Central memory CD4-positive, alpha-beta T cell (primary cell): ENCODE measurements at places on chromosomes 7 and 10.

DNA sequence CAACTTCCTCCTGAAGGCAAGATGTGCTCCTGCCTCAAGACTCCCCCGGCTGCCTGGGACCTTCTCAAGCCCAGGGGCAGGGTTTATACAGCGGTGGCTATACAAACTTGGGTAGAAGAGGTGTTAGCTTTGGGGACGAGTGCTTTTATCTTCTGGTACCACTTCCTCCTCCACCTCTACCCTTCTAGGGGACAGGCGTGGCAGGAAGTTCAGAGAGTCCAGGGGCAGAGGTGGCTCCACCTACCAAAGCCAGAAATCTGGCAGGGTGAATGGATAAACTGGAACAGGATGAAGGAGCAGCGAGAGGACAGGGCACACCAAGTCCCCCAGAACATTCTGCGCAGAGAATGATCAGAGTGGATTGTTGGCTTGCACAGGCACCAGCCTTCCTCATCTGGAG is 24.0 kb upstream of the TM9SF3 start:
- DNase-seq: no peak

GRCh38 chr7:150961510-150962289 is 16.4 kb downstream of the KCNH2 start:
- DNase-seq: no peak

DNA sequence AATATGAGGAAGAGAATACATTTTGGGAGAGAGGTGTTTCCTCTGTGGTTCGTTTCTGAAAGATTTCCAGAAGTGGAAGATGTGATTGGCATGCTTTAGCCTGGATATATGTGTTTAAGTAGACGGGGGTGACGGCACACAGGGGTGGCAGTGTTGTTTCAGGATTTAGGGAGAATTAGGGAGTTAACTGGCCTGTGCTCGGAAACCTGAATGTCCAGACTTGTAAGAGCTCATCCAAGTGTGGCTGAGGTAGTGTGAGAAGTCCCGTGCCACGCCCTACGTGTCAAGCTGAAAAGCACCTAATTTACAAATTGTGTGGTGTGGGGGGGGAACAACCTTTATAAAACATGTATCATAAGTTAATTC is 1.1 kb downstream of the RALA start:
- no peak for DNase-seq

DNA sequence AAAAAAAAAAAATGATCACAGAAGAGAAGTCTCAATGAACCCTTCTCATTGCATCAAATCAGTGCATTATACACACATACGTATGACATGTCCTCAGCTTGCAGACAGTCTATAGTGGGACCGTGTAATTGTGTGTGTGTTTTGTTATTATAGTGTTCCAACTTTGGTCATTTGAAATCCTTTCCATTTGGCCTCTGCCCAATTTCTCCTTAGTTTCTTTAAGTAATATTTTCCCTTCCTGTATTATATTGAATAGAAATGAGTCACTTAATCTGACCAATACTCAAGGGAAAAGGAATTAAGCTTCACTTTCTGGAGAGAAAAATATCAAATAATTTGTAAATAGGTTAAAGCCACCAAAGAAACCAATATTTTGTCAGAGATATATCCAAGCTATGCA is 415.5 kb upstream of the SORCS1 start:
- DNase-seq: no peak

GRCh38 chr10:14372606-14373005 is 41.9 kb upstream of the FRMD4A start:
- no peak for DNase-seq

DNA sequence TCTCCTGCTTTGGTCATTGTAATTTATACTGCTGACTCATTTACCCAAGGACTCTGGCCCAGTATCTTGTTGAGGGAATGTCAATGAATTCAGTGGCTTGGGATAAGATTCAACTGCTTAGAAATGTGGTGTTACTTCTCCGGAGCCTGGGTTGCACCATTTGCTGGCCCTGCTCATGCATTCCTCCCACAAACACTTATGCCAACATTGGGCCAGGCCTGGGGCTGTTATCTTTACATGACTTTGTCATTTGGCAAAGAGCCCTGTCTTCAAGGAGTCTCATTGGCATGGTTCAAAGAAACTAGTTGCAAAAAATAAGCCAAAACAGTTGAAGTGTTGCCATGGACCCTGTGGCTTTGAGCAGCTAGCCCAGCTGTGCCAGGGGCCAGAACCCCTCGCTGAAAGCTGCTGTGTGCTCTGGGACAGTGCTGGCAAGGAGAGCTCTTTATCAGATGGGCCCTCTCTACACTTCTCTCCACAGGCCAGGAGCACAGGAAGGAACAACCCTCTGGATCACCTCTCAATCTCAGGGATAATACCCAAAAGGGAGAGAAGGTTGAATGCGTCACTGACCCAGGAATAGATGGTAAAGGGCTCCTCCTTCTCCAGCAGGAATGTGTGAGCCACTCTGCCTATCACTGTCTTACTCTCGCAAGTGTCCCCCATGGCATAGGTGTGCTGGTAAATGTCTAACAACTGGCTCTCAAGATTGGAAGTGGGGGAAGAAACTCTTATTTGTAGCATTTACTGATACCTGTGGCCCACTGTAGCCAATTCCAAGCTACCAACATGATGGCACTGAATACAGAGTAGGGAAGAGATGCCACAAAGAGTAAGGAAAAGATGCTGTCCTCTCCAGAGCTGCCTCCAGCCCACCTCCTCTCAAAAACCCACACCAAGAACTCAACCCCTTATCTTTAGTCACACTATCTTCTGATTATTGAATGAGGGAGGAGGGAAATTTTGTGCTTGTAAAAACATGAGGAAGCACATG is 23.5 kb upstream of the PDE1C start:
- no peak for DNase-seq

DNA sequence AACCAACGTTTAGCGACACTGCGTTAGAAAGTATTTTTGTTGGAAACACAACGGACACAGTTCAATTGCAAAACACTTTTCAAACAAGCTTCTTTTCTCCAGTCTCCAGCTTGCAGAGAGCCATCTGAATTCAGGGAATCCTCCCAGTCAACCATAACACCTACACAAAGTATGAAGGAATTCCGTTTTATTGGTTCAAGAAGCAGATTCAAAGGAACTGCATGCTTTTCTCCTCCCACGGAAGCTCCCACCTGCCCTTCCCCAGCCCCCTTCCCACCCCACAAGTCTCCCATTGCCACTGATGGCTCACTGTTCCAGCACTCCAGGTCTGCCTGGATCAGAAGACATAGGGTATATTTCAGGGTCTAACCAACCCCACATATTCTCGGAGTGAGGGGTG is 190.6 kb upstream of the TCF7L2 start:
- DNase-seq: no peak

DNA sequence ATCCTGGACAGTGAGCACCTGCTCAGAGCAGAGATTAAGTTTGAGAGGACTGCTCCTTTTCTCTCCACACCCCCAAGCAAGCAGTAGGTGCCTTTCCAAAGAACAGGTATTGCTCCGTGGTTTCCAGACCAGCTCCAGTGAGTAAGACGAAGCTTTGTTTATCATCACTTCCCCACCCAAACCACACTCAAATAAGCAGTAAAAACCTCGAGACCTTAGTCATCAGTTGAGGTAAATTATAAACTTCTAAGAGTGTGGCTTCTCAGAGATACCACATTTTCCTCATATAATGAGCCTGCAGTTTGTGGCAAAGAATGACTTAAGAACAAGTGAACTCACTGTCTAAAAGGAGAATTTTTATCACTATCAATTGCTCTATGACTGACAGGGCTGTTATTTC is 50.0 kb upstream of the GRB10 start:
- no peak for DNase-seq

DNA sequence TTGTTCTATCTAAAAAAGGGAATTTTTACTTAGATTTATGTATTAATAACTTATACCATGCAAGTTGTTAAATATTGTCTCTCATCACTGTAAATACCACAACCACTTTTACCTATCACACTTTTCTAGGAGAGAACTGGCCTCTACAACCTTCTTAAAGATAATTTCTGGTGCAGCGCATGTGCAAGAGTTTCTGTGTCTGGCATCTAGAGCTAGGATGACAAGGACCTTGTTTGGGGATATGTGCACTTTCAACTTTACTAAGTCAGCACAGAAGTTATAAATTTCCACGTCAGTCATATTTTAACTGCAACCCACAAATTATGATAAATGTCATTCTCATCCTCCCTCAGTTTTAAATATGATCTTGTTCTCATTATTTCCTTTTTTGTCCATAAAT is 156.9 kb upstream of the ADCY1 start:
- DNase-seq: no peak

- no peak for DNase-seq
Measured at GRCh38 chr7:69162326-69162725, 435.9 kb upstream of the AUTS2 start.

GRCh38 chr10:3554121-3554522 is 230.9 kb downstream of the KLF6 start:
- no peak for DNase-seq
